Activated CD8-positive, alpha-beta memory T cell treated with anti-CD3 and anti-CD28 coated beads for 1 hour (primary cell): ENCODE measurements at places on chromosomes 16 and 17.

DNA sequence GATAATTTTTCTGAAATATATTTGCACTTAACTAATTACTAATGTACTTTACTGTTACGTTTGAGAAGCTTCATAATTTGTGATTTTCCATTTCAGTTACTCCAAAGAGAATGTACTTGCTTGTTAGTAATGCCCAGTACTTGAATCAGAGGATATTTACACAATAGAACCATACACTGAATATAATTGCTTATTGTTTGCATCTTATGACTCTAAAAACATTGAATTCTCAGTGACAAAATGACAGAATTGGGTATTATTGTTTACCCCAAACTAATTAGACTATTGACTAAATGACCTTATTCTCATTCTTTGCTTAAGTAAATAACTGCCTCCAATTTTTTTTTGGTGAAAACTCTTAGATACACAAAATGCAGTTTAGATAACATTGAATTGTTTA, 8.9 kb downstream of the CCP110 start:
- no peak for DNase-seq

DNA sequence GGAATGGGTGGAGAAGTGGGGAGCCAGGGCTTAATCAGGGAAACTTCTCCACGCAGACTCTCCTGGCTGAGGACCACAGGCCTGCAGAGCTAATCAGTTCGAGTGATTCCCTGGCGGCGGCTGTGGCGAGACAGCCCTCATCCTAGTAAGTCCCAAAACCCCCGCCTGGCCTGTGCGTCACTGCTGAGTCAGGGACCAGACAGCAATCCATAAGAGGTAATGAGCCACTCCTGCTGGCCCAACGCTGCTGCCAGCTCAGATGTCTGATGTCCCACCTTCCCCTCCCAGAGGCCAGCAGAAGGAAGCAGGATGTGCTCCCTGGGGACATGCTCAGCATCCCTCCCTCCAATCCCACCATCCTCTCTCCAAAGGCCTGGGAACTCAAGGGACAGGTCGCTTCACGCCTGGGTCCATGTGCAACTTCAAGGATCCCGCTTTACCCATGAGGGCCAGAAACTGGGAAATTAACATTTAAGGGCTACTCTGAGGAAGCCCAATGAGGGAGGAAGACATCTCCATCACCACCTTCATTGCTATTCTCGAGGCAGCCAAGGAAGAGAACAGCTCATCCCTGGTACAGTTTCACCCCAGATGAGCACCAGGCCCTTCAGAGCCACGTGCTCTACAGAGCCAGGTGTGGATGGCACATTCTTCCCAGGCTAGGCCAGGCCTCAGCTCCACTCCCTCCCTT, 7.9 kb downstream of the ACLY start:
- no peak for DNase-seq

DNA sequence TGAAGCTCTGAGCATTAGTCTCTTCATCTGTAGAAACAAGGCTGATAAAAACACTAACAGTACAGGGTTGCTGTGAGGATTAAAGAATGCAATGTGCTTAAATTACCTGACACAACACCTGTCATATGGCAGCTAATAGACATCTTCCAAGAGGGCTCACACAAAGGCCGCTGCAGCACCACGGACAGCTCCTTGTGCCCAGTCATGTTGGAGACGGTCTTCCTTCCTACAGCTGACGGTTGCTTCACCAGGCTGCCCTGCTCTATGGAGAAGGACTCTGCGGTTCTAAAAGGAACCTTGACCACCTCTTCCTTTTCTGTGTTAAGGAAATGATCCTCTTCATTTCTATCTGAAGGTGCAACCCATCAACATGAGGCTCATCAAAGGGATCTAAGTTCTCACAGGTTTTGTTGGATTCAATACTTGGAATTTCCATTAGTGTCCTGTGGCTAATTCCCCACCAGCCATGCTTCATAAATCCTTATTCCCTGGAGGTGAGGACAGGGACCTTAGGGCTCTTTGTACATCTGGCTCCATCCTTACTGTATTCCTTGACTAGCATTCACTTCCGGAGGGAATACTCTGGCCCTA, 138.9 kb upstream of the CES5A start:
- DNase-seq: peak; percentile 11

DNA sequence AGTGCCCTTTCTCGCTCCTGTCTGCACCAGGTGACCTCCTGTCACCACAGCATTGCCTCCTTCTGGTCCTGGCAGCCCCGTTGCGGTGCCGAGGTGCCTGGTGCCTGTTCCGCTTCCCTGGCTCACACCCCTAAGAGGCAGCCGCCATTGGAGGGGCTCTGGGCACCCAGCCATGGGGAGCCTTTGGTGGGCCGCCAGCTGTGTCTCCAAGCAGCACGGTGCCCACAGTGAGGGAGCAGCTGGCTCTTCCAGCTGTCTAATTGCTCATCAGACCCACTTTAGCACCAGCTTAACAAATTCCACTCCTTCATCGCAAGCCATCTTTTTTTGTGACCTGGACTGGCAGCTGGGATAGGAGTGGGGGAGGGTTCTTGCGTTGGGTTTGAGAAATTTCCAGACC, 276.1 kb downstream of the SNX29 start:
- no peak for DNase-seq

GRCh38 chr16:2505695-2506094, 8.1 kb upstream of the ATP6V0C start:
- no peak for DNase-seq

DNA sequence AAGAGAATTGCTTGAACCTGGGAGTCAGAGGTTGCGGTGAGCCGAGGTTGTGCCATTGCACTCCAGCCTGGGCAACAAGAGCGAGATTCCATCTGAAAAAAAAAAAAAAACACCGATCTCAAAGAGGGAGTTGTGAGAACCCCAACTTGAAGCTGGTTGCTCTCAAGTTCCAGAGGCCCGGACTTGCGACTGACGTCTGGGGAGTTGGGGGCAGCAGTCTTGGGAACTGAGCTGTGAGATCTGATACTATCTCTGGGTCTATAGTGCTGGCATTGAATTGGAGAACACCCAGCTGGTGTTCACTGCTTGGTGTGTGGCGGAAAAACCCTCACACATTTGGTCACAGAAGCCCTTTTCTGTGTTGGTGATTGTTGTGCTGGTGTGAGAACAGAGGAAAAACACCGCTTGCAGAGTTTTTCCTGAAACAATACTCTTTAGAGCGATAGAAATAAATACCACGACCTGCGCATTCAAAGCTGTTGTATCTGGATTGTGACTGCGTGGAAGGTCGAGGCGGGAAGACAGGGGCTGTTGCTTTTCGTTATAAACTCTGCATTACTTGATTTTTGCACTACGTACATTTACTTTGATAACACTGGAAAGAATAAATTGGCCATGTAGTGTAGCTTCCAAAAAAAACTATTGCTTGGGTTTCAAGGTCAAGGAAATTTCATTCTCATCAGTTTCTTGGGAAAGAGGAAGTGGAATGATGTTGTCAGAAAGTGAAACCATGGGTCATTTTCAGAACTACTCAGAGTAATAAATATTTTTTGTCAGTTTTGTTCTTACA, 8.8 kb downstream of the SCIMP start:
- no peak for DNase-seq

DNA sequence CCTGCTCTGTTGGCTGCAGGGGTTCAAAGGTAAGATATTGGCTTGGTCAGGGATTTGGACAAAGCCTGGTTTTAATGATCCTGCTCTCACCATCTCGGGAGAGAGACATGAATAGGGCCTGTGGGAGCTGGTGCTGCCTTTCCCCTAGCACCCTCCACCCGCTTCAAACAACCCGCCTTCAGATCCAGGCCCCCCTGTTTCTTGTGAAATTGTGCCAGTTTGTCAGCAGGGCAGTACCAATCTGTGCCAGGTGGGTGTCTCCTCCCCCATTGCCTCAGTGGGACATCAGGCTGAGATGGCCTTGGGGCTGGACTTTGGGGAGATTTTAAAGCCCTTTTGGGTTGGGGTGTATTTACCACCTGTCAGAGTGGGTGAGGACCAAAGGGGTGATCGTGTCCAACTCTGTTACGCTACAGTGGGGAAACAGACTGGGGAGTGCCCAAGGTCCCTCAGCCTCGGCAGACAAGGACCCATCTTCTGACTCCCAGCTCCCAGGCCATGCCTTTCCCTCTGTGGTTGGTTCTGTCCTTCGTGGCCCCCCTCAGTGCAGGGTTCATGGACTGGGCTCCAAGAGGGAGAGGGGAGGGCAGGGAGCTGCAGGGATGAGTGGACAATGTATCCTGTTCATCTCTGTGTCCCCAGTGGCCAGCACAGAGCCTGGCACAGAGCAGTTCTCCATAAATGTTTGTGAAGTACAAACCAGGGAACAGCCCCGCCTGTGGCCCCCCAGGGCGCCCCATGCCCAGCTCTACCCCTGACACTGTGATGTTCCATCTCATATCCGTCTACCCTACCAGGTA, 3.3 kb downstream of the ARHGAP23 start:
- DNase-seq: no peak

- DNase-seq: no peak
These were observed 443 bp downstream of the CSNK2A2 start for GRCh38 chr16:58197314-58198012.

DNA sequence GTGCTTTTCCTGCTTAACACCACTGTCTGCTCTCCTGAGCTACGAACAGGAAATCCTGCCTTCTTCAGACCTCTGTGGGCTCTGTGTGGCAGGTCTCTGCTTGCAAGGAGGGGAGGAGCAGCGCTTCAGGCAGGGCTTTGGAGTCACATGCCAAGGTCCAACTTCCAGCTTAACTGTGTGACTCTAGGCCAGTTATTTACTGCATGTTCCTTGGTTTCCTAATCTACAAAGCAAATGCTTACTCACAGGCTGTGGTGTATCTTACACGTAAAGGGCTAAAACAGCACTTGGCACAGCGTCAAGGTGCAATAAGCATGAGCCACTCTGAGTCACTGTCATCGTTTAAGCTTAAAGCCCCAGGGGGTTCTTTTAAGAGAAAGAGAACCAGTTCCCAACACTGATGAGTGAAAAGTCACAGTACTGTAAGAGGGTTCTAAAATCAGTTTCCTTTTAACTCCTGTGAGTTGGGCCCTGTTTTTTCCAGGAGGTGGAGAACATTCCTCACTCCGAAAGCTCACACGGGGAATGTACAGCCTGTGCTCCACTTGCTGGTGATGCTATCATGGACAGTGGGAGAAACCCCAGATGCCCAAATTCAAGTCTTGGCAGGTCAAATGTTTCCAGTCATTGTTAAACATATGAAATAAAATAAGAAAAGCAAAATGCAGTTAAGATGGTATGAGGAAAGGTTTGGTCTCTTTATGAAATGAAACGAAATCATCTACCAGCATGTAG, 54.1 kb upstream of the BCAR1 start:
- DNase-seq: peak; percentile 1

GRCh38 chr17:13086142-13086769, 68.4 kb upstream of the ELAC2 start:
- no peak for DNase-seq

DNA sequence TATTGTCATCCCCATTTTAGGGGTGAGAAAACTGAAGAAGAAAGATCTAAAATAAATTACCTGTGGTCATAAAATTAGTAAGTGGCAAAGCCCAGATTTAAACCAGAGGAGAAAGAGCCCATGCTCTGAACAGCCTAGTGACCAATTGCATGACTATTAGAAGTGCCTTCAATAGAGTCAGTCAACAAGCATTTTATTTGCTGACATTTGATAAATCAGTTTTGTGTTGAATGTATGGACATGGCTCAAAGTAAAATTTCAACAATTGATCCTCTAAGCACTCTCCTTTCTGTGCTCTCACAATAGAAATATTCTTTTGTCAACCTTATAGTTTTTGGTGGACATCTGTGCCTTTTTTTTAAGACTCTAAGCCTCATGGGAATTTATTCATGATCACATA, 572.9 kb upstream of the SOX9 start:
- no peak for DNase-seq

DNA sequence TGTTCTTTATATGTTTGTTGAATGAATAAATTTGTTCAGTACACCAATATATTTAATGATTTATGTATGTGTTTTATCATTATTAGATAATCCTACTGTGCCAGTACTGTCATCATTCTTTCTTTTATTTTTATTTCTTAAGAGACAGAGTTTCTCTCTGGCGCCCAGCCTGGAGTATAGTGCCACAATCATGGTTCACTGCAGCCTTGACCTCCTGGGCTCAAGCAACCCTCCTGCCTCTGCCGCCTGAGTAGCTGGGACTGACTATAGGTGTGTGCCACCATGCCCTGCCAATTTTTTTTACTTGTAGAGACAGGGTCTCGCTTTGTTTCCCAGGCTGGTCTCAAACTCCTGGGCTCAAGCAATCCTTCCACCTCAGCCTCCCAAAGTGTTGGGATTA, 41.8 kb downstream of the PAFAH1B1 start:
- DNase-seq: no peak

GRCh38 chr17:39755554-39756379, 18.0 kb downstream of the GRB7 start:
- DNase-seq: no peak

- DNase-seq: no peak
These were observed 201.0 kb upstream of the NLRP1 start for GRCh38 chr17:5785338-5785737.

DNA sequence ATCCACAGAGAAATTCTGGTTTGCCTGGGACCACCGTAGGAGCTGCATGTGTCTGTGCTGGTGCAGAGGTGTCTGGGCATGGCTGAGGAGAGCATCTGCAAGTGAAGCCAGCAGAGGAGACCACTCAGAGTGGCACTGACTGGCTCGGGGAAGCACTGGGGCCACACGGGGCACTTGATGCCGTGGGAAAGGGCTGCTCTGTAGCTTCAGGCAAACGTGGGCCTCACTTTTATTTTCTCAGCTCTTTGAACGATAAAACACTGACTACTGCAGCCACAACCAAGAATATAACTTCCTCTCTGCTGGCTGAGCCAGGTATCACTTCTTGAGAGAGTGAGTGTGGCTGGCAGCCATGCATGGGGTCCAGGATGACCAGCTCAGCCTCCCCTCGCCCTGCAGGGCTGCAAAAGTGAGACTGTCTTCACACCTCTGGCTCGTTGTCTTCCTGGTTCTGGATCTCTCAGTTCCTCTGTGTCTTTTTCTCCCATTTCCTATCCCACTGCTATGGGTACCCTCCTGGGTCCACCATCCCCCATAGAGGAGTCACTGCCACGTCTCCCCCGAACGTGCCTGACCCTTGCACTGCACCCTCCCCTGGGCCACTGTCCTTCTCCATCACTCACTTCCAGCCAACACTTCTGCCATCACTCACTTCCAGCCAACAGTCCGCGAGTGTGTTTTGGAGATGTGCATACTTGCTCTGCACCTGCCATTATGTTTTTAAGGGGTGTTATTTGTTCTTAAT, 201.4 kb upstream of the CHMP6 start:
- DNase-seq: no peak

- no peak for DNase-seq
These were observed 40.2 kb downstream of the CNOT1 start for GRCh38 chr16:58589326-58589905.

DNA sequence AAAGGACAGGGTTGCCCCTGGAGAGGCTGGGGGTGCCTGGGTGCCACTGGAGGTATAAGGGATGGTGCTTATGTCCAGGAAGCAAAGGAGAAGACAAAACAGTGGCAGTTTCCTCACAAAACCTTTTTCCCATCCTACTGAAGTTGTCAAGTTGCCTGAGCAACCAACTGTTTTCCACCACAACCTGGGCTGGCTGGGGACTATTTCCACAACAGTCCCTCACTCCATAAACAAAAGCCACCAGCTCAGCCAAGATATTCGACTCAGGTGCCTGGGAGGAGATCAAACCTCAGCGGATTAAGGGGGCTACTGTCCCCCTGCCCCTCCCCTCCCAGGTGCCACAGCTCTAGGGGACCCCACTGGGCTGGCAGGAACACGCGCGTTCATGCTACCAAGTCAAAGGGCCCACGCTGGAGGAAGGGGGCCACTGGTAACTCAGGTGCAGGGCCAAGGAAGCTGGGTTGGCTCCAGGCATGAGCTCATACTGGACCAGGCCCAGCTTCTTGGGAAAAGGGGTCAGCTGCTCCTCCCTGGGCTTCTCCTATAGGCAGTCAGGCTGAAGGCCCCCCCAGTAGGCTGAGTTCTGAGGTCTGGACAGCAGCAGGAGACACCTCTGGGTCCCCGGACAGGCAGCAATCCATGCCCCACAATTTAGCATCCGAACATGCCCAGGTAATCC, 45.7 kb upstream of the MRPS23 start:
- no peak for DNase-seq
